Osteoblast (primary cell): ENCODE measurements at places on chromosomes 5 and 9. TPM values are rescaled to one million over a fixed set of nuclear protein-coding genes. Genes with fewer than 3 reads are reported as not detected.

Gene SLC2A6
- total RNA-seq: 25.3 TPM in 2 replicates

Gene ARL14EPL
- total RNA-seq: not detected in 2 replicates

Gene BARHL1
- total RNA-seq: not detected in 2 replicates

Gene INSL6
- total RNA-seq: not detected in 2 replicates

Gene SMIM33
- not detected in 2 replicates for total RNA-seq

Gene YTHDC2
- total RNA-seq: 26.8 and 32.6 TPM in 2 replicates

Gene OBP2B
- total RNA-seq: not detected in 2 replicates

Gene NPR3
- 73.1 and 92.3 TPM in 2 replicates for total RNA-seq

Gene CENPK
- total RNA-seq: 8.5 and 11.9 TPM in 2 replicates

Gene INSL4
- not detected in 2 replicates for total RNA-seq

Gene WDR31
- total RNA-seq: 1.4 and 2.4 TPM in 2 replicates

Gene VDAC1
- total RNA-seq: 236 and 264 TPM in 2 replicates

Gene ACSL6
- total RNA-seq: not detected in 2 replicates

Gene DMRT3
- total RNA-seq: not detected in 2 replicates

GRCh38 chr9:36140086-36141084 is 3.9 kb downstream of the GLIPR2 start:
- DNase-seq: peak; percentile 66

DNA sequence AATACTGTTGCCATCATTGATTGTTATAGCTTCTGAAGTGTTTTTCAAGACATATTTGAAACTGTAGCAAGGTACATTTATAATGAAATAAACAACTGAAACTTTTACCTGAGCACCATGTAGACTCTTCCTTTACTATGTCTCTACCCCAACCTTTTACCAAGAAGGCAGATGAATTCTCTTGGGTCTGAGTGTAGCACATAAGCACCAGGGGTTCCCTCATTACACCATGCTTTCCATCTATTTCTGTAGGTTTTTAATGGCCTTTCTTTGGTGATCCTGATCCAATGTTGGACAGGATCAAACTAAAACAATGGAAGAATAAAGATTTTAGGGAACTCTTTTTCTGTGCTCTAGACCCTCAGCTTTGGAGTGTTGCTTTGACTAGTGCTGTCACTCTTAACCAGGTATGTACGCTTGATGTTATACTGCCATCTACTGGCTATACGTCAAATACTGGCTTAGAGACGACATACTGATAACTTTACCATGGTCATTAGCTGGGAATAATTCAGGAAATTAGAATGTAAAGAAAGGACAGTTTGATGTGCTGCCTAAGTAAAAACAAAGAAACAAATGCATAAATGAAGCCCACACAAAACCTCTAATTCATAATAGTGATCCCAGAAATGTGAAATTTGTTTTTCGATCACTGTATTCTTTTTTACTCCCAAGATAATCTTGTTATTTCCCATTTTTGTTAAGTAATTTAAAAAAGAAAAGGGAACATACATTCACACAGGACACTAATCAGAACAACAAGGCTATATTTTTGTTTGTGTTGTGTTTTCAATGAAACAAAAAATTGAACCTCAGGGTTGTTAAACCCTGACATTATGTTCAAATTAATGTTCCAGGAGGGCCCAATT is 30.7 kb downstream of the IFNW1 start:
- peak; percentile 87 for DNase-seq

DNA sequence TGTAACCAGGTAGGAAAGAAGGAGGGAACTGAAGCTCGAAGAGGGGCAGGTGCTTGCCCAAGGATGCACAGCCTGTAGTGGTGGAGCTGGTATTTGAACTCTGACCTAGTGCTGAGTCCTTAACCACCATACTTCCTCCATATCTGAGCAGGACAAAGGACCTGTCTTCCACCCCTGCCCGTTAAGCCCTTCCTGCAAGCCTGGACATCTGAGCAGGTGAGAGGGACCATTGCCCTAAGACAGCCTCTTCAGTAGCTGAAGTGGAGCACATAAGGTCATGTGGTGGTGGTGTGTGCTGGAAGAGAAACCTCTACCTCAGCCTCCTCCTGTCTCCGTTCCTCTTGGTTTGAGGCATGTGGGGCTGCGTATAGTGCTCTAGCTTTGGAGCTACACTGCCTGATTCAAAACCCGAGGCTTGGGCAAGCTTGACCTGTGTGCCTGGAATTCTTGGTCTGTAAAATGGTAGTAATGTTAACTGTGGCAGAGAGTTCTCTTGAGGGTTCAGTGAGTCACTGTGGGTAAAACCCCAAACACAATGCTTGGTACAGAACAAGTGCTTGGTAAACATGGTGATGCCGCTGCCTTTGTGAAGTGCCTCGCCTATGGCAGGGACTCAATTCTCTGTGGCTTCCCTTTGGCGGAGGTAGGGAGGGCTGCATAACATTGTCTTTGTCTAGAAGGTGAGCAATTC is 7.4 kb downstream of the GALNT10 start:
- DNase-seq: peak; percentile 88

- DNase-seq: no peak
Observed at GRCh38 chr5:39160576-39161213, 58.7 kb downstream of the FYB1 start.

GRCh38 chr5:7659420-7659819 is 191.5 kb downstream of the CFAP90 start:
- DNase-seq: no peak

DNA sequence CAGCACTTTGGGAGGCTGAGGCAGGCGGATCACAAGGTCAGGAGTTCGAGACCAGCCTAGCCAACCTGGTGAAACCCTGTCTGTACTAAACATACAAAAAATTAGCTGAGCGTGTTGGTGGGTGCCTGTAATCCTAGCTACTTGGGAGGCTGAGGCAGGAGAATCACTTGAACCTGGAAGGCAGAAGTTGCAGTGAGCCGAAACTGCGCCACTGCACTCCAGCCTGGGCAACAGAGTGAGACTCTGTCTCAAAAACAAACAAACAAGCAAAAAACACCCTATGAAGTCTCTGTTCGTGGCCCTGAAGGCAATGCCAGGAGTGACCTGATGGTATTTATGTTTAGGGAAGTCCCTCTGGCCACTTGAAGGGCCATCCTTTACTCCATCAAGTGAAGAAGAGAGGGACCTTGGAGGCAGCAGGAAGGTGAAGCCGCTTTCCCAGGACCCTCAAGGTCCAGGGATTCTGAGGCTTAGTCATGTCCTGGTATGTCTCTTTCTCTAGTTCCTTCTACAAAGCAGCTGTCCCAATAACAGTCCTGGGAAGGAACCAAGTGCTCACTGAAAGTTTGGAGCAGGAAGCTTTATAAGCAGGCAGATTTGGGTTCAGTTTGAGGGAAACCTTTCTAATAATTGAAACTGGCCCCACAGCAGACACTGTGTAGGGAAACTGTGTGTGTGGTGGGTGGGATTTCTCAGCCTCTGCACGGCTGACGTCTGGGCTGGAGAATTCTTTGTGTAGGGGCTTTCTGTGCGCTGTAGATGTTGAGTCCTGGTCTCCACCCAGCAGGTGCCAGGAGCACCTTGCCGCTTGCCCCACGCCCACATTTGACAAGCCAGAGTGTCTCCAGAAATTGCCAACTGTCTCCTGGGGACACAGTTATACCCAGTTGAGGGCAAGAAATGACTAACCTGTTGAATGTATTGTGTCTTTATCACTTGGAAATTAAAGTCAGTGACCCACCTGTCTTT is 12.5 kb downstream of the PHF2 start:
- no peak for DNase-seq

GRCh38 chr9:75359638-75360037 is 271.3 kb downstream of the OSTF1 start:
- no peak for DNase-seq

- no peak for DNase-seq
Observed at GRCh38 chr5:6508931-6509330, 60.3 kb downstream of the UBE2QL1 start.

DNA sequence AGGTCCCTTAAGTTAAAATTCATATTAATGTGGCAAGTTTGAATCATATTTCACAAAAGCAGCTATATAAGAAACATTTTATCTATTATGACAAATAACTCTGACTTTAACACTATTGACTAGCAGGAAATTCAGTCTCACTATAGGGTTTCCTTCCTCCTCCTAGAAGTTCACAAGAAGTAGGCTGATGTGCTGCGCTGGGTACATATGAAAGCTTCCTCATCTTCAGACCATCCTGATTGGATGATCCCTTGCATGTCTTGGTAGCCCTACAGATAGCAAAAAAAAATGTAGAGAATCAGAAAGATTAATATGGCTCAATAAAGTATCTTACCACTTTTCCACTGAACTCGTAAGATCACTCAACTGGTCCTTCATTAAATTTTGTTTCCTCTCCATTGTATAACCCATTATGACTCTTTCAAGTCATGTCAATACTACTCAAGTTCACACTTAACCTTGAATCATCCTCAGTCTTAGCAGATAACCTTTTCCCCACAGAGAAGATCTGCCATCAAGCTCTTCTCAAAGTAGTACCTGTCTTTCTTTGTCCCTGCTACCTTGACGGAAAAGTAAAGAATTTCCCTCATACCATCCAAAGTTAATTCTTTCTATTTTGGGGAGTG is 11.5 kb upstream of the PSIP1 start:
- DNase-seq: no peak

GRCh38 chr5:23506329-23507236 is 826 bp upstream of the PRDM9 start:
- DNase-seq: no peak

- no peak for DNase-seq
Observed at GRCh38 chr9:133704711-133705181, 33.4 kb downstream of the SARDH start.

DNA sequence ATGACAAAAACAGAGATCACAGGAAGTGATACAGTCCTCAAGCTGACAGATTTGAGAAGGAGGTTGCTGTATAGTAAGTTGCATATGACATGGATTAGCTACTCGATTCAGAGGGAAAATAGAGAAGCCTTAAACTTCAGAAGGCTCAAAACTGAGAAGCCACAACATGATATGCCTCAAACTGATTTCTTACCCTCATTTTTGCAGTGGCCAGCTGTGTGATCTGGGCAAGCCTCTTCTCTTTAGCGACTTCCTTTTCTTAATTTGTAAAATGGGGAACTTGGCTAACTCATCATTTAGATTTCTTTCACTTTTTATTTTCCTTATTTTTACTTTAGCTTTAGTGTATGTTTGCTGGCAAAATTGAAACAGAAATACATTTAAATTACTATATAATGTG is 421.1 kb downstream of the KIF4B start:
- DNase-seq: no peak

GRCh38 chr9:98850851-98851729 is 43.6 kb downstream of the GALNT12 start:
- no peak for DNase-seq

DNA sequence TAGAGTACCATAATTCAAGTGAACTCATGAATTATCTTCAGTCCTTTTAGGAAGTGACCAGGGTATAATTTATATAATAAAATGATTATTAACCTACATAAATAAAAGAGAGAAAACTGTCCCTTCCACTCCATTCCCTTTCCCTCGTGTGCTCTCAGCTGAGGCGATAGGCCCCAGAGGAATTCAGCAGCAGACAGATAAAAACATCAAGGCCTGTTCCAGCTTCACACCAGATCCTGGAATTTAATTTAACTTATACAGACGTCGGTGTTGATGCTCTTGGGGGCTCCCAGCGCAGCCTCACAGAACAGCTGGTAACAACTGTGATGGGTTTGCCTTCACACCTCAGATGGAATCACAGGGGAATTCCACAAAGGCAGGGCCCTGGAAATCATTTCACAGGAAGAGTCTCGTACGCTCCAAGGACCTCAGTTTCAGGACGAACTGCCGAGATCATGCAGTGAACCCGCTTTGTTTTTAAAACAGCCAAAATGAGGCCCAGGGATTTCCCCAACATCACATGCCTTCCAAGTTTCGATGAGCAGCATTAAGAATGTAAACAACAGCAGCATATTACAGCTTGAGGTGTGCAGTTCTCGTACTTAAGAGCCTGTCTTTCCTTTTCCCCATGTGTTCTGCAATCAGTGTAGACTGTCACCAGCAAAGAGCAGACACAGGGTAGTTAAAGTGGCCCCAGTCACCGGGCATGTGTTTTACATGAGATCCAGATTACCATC is 73.6 kb upstream of the ALDH1B1 start:
- no peak for DNase-seq

GRCh38 chr9:132745756-132746709 is 75.8 kb downstream of the GTF3C4 start:
- DNase-seq: no peak

DNA sequence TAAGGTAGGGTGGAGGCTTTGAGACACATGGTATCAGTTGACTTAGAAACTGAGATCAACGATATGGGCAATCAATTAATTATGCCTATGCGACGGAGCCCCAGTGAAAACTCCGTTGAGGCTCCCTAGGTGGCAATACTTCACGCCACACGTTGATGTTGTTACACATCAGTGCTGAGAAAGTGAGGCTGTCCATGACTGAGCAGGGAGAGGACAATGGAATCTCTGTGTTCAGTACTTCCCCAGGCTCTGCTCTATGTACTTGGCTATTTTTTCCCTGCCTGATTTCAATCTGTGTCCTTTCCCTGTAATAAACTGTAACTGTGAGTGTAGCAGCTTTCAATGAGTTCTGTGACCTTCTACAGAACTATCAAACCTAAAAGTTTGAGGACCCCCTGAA is 211.7 kb downstream of the SNCAIP start:
- DNase-seq: no peak

DNA sequence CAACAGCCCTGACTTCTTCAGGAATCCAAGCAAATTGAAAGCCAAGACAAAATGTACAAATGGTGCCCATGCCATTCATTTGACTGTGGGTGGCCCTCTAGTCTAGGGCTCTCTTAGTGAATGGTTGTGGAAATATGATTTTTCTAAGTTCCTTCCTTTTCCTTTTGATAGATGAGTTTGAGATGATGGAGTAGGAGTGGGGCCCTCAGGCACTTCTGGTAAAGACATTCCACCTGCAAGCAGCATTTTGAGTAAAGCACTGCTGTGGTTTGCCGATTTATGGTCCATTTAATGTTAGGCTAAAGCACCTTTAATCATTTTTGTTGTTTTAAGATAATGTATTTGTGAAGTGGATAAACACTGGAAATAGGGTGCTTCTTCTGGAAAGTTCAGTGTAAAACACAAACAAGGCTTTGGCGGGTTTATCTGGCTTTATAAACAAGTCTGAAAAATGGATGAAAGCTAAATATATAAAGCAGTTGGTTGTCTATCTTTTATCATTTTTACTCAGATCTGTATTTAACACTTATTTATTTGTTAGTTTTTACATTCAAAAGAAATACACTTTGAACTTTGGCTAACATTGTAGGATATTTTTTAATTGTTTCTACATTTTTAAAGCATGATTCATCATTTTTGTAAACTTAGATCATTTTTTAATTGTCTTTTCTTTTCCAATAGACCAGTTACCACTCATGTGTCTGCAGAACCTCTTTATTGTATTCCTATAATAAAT is 213.5 kb downstream of the PJA2 start:
- DNase-seq: no peak

DNA sequence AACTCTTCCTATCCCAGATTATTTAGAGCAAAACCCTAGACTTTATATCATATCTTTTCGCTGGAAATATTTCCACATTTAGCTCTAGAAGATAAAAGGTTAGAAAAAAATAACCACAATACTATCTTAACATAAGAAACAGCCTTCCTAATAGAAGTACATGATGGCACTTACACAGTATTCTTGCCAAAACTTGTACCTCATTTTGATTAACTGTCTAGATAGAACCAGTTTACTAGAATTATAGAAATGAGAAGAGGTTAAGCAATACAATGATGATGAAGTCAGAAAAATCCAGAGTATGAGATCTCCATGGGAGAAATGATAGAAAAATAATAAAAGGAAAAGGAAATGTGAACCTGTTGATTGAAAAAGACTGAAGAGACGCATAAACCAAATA is 63.1 kb downstream of the SLC12A2 start:
- DNase-seq: no peak

GRCh38 chr9:4381744-4382143 is 81.9 kb upstream of the GLIS3 start:
- DNase-seq: no peak
